ENCODE measurements at places on chromosomes 4 and X.

- no peak for DNase-seq
Measured at GRCh38 chr4:3781193-3781886, 15.2 kb downstream of the ADRA2C start.

DNA sequence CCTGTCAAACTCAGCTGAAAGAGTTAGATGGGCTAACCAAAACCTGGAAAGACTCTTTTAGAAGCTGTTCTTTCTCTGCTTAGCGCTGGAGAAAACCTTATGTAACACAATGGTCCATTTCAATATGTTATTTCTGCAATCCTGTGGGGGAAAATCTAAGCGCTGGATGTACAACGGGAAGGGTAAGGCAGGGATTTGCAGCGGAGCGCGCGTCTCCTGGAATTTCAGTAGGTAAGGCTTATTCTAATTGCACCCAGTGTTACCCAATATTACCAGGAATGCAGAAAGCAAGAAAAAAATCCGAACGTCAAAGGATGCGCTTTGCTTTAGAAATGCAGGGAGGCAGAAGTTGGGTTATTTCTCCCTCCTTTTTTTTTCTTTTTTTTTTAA lies 2.0 kb downstream of the HS3ST1 start:
- no peak for DNase-seq

DNA sequence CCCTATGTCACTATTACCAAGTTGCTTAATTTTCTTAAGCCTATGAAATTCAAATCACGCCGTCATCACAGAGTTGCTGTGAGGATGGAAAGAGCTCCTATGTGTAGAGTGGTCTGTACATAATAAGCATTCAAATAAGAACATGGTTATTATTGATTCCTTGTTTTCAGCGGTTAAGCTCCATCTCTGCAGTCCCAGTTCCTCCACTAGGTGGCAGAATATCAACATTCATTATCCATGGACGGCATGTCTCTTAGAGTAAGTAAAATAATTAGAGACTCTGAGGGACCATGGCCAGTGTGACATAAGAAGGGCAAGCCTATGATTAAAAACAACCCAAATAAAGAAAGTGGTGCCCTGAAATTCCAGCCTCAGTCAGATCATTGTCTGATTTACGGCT lies 132.5 kb upstream of the NHS start:
- DNase-seq = peak; percentile 25

DNA sequence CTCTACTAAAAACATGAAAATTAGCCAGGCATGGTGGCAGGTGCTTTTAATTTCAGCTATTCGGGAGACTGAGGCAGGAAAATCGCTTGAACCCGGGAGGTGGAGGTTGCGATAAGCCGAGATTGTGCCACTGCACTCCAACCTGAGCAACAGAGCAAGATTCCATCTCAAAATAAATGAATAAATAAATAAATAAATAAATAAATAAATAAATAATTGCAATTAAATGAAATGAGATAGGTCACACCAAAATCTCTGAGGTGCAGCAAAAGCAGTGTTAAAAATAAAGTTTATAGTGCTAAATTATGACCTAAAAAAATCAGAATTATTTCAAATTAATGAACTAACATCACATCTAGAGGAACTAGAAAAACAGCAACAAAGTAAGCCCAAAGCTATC lies 13.6 kb upstream of the CYLC1 start:
- no peak for DNase-seq

- no peak for DNase-seq
Measured at GRCh38 chr4:159937595-159937994, 834.7 kb downstream of the RAPGEF2 start.

- DNase-seq = no peak
Measured at GRCh38 chr4:167918077-167918476, 174.3 kb upstream of the ANXA10 start.

DNA sequence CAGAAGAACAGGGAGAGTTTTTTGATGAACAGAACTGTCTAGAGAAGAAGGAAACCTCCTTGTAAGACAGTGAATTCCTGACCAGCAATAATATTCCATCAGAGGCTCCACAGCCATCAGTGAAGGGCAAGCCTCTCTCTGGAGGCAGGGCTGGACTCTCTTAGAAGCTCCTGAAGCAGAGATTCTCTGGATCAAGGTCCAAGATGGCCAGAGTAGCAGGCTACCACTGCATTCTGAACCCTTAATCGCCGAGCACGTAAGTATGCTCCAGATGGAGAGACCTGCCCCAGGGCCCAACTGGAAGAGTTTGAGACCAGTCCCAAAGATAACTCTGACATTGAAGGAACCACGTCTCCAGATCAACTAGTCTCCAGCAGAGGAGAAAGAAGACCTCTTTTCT lies 16.4 kb downstream of the GABRE start:
- DNase-seq = no peak

- no peak for DNase-seq
Measured at GRCh38 chrX:11189097-11189496, 78.0 kb downstream of the HCCS start.

- DNase-seq = no peak
Measured at GRCh38 chrX:101655534-101655933, 4.1 kb downstream of the ARMCX2 start.

DNA sequence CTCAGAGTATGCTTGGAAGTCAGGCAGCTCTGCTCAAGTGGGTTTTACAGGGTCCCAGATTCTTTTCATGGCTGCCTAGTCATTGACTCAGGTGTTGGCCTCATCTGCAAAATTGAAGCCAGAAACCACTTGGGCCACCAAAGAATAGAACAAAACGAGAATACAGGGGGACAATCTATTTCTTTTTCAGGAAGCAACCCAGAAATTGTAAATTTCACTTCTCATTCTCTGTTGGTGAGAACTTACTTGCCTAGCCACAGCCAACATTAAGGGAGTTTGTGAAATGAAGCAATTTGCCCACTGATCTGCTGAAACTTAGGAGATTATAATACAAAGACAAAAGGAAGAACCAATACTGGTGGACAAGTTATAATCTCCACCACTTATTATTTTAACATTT lies 8.6 kb upstream of the TKTL2 start:
- peak; percentile 9 for DNase-seq

DNA sequence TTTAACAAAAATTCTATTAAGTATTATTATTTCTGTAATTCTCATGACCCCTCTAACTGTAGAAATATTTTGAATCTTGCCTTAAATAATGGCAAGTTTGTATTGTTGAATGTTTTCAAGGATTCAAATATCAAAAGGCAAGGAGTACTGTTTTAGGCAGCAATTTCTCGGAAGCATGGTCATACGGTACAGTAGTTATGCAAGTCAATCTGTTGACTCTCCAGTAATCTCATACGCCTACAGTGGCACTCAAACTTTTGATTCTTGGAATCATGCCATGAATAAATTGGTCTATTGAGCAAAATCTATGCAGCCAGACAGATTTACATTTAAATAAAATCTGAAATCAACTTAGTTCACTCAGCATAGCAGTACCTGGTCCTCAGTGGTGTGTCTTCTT lies 139.6 kb upstream of the FAM47C start:
- no peak for DNase-seq

DNA sequence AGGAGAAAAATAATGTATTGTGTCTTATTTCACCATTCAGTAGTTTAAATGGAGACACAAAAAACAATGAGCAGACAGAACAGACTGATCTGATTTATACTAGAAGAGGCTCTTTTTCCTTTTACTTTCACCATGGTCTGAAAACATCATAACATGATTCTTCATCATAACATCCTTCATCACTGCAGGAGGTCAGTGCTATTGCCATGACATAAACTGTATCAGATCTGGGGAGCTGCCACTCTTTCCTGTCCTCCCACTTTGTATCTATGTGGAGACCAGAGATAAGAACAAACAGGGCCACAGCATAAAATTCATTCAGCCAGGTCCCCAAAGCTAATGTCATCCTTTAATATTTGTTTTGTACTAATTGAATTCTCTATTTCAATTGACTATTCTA lies 25.2 kb downstream of the SOD3 start:
- no peak for DNase-seq

- no peak for DNase-seq
Measured at GRCh38 chr4:159706704-159707103, 603.8 kb downstream of the RAPGEF2 start.

- DNase-seq = no peak
Measured at GRCh38 chrX:3465017-3465416, 118.6 kb upstream of the MXRA5 start.

DNA sequence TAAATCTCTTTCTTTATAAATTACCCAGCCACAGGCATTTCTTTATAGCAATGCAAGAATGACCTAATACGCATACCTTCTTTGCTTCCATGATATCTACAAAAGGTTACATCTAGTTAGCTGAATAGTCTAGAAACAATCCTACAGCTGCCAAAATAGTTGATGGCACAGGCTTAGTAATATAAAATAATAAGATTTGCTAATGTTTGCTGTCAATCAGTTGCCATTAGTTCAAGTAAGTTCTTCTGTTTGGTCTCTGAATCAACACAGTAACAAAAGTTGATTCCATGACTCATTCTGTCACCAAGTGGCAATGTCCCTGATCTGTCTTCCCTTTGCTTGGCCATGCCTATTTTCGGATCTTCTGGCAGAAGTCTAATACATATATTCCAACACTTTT lies 470.2 kb downstream of the SPRY1 start:
- no peak for DNase-seq

DNA sequence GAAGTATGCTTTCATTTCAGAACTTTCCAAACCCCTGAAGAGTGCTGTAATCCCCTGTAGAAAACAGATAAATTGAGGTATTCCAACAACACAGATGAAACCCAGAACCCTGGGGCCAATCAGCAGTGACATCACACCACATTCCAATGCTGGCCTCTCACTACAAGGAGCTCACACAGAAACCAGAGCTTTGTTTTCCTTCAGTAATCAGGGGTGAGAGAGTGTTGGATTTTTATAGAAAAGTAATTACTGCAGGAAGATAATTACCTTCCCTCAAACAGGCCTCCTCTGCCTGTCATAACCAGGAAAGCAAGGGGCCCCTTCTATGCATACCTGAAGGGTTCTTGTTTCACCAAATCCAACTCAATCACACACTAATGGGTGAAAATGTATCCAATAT lies 246.2 kb downstream of the SCFD2 start:
- DNase-seq = no peak

DNA sequence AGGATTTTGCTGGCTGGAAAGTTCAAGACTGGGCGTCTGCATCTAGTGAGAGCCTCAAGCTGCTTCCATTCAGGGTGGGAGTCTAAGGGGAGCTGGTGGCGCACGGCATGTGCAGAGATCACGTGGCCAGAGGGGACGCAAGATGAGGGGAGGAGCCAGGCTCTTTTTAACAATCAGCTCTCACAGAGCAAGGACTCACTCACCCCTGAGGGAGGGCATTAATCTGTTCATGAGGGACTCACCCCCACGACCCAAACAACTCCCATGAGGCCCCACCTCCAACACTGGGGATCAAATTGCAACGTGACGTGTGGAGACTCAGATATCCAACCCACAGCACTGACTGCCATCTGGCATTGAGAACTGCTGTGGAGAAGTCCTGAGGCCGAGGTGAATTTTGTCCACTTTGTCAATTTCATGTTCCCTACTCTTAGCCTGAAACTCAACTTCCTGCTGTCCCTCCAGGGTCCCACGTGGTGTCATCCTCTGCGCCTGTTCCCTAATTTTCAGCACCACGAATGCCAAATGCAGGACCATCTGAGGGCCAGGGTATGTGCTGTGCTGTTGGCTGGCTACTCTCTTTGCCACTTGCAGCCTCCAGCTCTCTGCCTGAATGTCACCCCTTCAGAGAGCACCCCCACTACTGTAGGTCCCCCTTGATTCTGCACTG lies 5.6 kb downstream of the ZFP92 start:
- DNase-seq = no peak

DNA sequence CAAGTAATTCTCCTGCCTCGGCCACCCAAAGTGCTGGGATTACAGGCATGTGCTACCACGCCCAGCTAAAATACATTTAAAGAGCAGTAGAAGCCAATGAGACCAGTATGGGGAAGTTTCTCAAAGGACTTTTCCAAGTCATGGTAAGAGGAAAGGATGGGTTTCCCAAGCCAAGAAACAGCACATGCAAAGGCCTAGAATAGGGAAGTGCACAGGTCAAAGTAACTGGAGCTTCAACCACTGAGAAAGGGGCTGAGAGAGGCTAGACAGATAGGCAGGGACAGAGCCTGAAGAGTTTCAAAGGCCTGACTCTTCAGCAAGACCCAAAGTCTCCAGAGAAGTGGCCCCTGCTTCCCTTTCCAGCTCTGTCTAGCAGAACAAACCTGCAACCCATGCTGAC lies 162.1 kb downstream of the CORIN start:
- no peak for DNase-seq

GRCh38 chr4:6033381-6033780 lies 15.2 kb upstream of the C4orf50 start:
- no peak for DNase-seq

DNA sequence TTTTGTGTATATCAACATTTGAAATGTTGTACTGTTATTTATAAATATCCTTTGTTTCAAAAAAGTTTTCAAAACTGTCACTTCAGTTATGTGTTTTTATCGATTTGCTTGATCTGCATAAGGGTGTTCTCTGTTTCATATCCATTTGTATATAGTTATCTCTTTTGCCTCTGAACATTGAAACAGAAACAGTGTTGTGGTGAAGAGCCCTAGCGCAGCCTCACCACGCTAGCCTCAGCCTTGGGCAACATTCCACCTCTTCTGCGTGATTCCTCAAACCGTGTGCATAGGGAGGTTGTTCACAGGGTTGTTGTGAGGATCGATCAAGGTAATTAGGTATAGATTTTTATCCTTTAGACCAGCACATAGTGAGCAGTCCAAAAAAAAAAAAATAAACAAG lies 287.0 kb upstream of the GALNT7 start:
- DNase-seq = no peak

GRCh38 chr4:81165861-81166430 lies 49.1 kb downstream of the PRKG2 start:
- DNase-seq = no peak

- no peak for DNase-seq
Measured at GRCh38 chrX:11530621-11531020, 135.1 kb downstream of the ARHGAP6 start.

DNA sequence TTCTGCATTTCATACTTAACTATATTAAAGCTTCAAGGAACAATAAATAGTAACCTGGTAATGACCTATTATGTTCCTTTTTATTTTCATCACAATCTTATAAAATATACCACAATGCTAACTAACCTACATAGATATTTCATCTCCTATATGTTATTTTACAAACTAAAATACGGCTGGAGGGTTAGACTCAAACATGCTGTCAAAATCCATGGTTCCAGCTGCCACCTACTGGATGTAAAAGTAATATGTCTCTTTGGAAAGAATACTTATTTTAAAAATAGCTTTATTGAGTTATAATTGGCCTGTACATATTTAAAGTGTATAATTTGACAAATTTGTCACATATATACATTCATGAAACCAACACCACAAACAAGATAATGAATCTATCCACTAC lies 15.0 kb downstream of the RGN start:
- peak; percentile 27 for DNase-seq

GRCh38 chrX:43878906-43879526 lies 3.2 kb downstream of the MAOB start:
- no peak for DNase-seq

- no peak for DNase-seq
Measured at GRCh38 chr4:48879561-48880442, 26.8 kb downstream of the OCIAD2 start.

GRCh38 chr4:169024762-169025161 lies 14.7 kb upstream of the CBR4 start:
- peak; percentile 14 for DNase-seq
